ENCODE measurements at places on chromosomes 7 and 10.

DNA sequence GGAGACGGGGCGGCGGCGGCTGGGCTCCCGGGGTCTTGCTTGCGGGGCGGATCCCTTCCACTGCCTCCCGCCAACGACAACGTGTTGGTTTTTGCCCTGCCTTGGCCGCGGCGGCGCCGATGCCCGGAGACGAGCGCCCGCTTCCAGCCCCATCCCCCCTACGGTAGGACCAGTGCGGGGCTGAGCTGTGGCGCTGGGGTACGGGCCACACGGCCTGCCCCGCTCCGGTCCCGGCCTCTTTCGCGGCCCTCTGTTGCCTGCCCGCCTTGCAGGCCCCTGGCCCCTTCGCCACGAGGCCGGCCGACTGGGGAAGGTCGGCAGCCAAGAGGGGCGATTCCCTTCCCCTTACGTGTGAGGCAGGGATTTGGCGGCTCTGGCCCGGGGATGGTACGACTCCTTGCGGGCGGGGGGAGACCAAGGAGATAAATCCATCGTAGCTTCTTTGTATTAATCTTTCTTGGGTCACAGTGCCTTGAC is 488 bp downstream of the EIF4H start:
- no peaks in the 10 kb centered on the region for H3K36me3 ChIP-seq
- DNase-seq: peak; percentile 62
- H3K4me3 ChIP-seq: peak overlapping the region; percentile 88
- peaks cover 11% of the 10 kb centered on the region for H3K27me3 ChIP-seq
- H3K4me1 ChIP-seq: peaks cover 17% of the 10 kb centered on the region

- no peak overlapping the region for H3K4me3 ChIP-seq
- H3K27ac ChIP-seq: no peak overlapping the region
- H3K36me3 ChIP-seq: no peaks in the 10 kb centered on the region
- H3K4me1 ChIP-seq: no peaks in the 10 kb centered on the region
These were observed 192.4 kb upstream of the DKK1 start for GRCh38 chr10:52121688-52122087.

DNA sequence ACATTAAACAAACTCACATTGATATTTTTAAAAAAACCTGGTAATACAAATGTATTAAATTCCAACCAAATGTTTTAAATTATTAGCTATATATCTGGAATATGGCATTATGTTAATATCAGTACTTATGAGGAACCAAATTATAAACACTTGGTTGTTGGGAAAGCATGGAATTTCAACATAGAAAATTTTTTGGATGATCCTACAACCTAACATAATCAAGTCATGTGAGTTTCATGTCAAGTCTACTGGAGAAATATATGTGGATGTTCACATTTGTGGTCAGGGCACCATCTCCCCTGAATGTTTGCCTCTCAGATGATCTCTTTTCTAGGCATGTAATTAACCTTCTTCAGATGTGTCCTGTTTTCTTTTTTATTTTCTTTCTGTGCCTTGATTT is 5.2 kb upstream of the POT1 start:
- H3K36me3 ChIP-seq: no peaks in the 10 kb centered on the region
- DNase-seq: no peak
- no peak overlapping the region for H3K4me3 ChIP-seq
- H3K4me1 ChIP-seq: peaks cover 14% of the 10 kb centered on the region

DNA sequence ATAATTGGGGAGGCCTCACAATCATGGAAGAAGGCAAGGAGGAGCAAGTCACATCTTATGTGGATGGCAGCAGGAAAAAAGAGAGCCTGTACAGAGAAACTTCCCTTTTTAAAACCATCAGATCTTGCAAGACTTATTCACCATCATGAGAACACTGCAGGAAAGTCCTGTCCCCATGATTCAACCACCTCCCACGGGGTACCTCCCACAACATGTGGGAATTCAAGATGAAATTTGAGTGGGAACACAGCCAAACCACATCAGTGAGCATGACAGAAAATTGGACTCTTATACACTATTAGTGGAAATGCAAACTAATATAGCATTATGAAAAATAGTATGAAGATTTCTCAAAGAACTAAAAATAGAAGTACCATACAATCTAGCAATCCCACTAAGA is 271.2 kb downstream of the MAGI2 start:
- no peak overlapping the region for H3K27ac ChIP-seq
- H3K36me3 ChIP-seq: no peaks in the 10 kb centered on the region
- H3K4me3 ChIP-seq: no peak overlapping the region
- no peaks in the 10 kb centered on the region for H3K4me1 ChIP-seq
- H3K27me3 ChIP-seq: no peaks in the 10 kb centered on the region

- H3K4me3 ChIP-seq: no peak overlapping the region
- DNase-seq: no peak
- H3K27me3 ChIP-seq: peaks cover 2% of the 10 kb centered on the region
These were observed 48.0 kb downstream of the ZNF365 start for GRCh38 chr10:62422068-62422590.

GRCh38 chr10:24951201-24952142 is 934 bp downstream of the PRTFDC1 start:
- H3K4me1 ChIP-seq: peaks cover 24% of the 10 kb centered on the region
- H3K4me3 ChIP-seq: peak overlapping the region; percentile 80
- H3K27me3 ChIP-seq: peaks cover 8% of the 10 kb centered on the region
- peak overlapping the region; percentile 88 for H3K27ac ChIP-seq
- no peaks in the 10 kb centered on the region for H3K36me3 ChIP-seq

DNA sequence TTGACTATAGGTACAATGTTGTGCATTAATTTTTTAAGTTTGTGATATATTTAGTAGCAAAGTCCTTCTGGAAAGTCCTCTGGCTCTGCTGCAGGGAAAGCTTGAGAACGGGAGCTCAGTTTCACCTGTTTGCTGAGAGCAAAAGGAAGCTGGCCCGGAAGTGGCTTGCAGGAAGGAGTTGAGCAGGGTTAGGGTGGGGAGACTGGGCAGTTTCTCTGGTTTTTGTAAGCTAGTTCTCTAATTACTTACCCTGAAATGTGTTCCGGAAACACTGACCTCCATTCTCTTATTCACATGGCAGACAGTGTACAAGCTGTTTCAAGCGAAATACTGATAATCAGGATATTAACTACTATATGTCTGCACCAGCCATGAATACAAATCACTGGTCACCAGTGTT is 22.3 kb downstream of the MAP3K8 start:
- H3K4me1 ChIP-seq: no peaks in the 10 kb centered on the region
- no peak overlapping the region for H3K4me3 ChIP-seq
- DNase-seq: no peak

DNA sequence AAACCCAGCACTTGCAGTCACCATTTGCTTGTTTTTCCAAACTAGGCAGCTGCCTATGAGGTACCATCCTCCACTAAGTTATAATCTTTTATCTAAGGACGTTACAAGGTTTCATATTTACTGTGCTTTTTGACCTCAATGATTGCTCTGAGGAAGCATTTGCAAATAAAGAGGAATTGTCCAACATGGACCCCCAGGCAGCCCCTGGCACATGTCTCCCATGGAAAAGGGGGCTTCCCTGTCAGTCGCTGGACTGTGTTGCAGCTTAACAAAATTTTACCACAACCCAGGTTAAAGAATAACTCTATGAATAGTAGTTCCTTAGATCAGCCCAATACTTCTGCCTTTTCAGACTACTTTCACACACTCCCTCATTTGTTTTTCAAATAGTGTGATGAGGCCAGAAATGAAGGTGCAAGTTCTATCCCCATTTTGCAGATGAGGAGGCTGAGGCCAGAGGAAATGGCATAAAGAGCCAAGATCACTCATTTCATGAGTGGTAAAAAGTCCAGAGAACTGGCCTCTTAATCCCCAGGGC is 52.8 kb upstream of the ZPBP start:
- H3K4me3 ChIP-seq: no peak overlapping the region
- no peaks in the 10 kb centered on the region for H3K27me3 ChIP-seq
- DNase-seq: no peak
- no peak overlapping the region for H3K27ac ChIP-seq
- no peaks in the 10 kb centered on the region for H3K36me3 ChIP-seq

DNA sequence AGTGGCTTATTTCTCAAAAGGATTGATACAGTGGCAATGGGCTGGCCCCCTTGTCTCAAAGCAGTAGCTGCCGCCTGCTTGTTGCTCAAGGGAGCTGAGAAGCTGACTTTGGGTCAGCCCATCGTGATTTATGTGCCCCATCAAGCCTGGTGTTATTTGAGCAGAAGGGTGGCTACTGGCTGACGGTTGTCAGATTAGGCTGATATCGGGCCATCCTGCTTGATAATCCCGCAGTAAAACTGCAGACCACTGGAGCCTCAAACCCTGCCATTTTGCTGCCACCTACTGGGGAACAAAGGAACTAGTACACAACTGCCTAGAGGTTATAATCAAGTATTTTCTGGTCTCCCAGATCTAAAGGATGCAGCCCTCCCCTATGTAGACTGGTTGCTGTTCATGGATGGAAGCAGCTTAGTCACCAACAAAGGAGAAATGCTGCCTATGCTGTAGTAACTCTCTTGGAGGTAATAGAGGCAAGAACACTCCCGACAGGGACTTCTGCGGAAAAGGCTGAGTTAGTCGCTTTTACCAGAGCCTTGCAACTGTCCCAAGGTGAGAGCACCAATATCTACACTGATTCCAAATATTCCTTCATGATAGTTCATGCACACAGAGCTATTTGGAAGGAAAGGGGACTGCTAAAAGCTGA is 65.9 kb upstream of the ZNF92 start:
- no peaks in the 10 kb centered on the region for H3K27me3 ChIP-seq
- no peak overlapping the region for H3K4me3 ChIP-seq
- peak; percentile 63 for DNase-seq
- H3K36me3 ChIP-seq: no peaks in the 10 kb centered on the region

GRCh38 chr10:48459270-48460150 is 145.4 kb downstream of the ARHGAP22 start:
- no peak overlapping the region for H3K27ac ChIP-seq
- no peak for DNase-seq

- H3K27me3 ChIP-seq: no peaks in the 10 kb centered on the region
- no peak overlapping the region for H3K27ac ChIP-seq
These were observed 145.9 kb downstream of the CTNNA3 start for GRCh38 chr10:67550046-67550445.

- no peak overlapping the region for H3K4me3 ChIP-seq
- DNase-seq: peak; percentile 19
- no peaks in the 10 kb centered on the region for H3K27me3 ChIP-seq
- H3K27ac ChIP-seq: no peak overlapping the region
These were observed 24.6 kb upstream of the ZMIZ1 start for GRCh38 chr10:79044036-79044632.

- peak overlapping the region; percentile 0 for H3K4me3 ChIP-seq
- H3K27me3 ChIP-seq: no peaks in the 10 kb centered on the region
- H3K27ac ChIP-seq: peak overlapping the region; percentile 50
- DNase-seq: peak; percentile 37
These were observed 558.8 kb upstream of the C7orf33 start for GRCh38 chr7:148031811-148032210.
